ENCODE measurements at places on chromosomes 7 and 10.

- no peak for DNase-seq
Observed at GRCh38 chr10:76582531-76582930, 1055.1 kb downstream of the KCNMA1 start.

DNA sequence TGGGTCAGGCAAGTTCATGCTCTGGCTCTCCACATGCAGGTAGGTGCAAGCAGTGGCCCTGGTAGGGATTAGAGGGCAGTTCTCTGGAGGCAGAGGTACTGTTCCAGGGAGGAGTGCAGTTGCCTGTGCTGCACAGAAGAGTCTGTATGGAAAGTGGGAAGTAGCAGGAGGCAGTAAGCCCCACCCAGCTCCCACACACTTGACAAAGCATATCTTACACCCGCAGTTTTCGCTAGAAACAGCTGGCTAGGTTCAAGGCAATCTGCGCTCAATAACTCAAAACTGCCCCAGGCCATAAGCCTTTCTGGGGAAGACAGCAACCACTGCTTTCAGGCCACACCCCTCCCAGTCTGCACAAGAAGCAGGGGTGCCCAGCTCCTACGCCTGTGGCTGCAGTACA, 33.1 kb upstream of the ARMC3 start:
- no peak for DNase-seq

DNA sequence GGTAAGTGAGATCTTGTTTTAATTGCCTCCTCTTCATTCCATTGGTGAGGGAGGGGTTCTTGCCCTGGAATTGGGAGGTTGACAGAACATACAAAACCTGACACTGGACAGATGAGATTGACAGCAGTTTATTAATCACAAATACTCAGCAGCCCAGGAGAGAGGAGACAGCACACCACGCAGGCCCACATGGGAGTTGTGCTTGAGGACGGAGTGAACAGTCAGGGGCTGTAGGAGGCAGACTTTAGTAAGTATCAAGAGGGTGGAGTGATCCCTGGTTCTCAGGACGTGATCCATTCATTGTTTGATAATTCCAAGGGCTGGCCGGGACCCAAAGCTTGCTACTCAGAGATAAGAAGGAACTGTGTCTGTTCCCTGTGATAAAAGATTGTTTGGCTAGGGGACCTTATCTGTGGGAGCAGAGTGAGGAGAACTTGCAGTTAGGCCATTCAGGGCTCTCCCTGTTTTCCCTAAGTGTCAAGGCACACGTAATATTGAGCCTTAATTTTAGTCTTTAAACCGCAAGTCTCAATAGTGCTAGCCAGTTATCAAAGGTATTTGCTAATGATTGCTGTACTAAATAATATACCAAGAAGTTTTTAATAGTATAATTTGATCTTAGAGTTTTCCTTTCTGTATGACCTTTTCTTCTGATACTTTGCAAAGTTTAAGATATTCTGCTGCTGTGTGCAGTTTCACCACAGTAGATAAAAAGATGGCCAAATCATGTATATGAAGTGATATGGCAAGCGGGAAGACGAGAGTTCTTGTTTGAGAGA, 14.5 kb downstream of the CAPZA2 start:
- no peak for DNase-seq

DNA sequence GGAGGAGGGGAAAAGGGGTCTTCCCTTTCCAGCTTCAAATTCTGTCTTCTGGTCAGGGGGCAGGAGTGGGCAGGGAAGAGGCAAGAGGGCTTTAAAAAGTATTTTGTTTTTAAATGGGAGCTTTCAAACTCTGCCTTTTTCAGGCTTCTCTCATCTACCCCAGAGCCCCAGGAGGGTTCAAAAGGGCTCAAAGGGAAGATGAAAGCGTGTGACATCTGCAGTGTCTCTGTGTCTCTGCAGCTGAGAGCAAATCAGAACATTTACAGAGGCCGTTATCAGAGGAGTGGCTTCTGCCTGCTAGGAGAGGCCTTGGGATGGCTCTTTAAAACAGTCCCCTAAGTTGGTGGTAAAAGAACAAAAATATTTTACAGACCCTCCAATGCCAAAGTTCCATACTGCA, 30.3 kb downstream of the TRIM8 start:
- DNase-seq = no peak

GRCh38 chr7:91055219-91055618, 209.0 kb upstream of the FZD1 start:
- DNase-seq = no peak

DNA sequence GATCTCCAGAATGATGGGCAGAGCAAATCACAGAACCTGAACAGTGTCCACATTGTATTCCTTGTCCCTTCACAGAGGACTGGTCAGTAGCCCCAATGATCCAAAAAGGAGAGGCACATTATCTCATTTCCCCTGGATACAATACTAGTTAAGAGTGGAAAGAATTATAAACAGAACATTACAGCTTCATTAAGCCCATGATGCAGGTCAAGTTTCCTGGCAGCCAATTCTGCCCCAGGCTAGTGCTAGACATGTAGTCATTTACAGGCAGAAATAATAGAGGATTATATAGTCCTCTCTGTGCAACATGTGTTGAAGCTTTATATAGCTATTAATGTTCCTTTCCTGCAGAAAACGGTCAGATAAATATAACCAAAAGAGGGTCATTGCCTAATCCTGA, 124.3 kb upstream of the WNT16 start:
- DNase-seq = no peak

GRCh38 chr10:112136486-112137153, 46.9 kb downstream of the GPAM start:
- DNase-seq = no peak

DNA sequence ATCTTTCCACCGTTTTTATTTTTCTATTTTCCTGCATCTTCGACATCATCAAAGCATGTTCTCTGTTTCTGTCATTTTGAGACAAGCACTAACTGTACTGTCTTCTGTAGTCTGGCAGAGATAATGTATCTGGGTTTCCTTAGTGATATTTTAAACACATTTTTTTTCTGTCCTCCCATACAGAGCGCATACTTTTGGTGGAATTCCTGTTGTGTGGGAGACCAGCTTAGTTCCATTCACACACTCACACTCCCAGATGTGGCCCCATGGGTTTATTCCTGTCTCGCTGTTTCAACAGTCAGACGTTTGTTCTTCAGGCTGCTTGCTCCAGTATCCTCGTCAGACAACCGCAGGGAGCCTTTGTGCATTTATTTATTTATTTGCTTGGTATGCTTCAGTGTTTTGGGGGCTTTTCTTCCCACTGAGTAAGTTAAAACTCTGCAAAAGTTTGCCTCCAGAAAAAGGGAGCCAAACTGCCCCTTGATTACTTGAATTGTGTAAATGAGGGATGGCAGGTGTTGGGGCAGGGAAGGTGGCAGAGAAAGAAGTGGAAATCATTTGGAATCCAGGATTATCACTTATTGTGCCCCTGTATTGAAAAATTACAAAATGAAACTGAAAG, 456.8 kb upstream of the KLF6 start:
- no peak for DNase-seq

DNA sequence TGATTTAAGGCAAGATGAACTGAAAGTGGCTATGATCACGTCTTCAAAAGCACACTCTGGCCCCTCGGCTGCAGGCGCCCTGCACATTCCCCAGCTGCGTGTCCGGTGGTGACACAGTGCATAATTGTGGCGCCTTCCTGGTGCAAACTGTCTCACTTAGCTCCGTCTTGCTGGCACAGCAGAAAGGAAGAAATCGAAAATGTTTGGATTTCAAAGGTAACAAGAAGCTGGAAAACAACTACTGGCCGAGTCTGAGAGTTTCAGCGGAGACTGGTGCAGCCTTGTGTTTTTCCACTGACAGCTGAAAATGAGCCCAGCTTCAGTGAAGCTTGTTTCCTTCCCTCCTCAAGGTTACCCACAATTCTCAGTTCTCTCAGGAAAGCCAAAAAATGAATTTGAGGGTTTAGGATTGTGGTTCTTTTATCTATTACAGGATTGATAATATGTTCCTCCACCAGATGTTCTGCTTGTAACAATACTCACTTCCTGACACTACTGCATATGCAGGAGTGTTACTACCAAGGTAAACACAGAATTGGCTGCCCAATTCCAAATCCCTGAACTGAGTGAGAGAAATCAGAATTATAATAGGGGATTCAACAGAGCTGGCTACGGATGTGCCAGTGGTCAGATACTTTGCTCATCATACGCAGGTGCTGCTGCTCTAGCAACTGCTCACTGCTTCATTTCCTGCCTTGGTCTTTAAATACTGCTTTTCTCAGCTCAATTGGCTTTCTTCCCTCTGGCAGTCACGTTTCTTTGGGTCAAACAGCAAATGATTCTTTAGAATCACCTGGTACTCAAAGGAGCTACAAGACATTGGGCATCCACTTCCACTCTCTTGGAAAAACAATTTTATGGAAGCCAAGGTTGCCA, 63.7 kb downstream of the TRUB1 start:
- DNase-seq = no peak
